ENCODE measurements at places on chromosomes 7 and 10. TPM values are rescaled to one million over a fixed set of nuclear protein-coding genes. Genes with fewer than 3 reads are reported as not detected.

DNA sequence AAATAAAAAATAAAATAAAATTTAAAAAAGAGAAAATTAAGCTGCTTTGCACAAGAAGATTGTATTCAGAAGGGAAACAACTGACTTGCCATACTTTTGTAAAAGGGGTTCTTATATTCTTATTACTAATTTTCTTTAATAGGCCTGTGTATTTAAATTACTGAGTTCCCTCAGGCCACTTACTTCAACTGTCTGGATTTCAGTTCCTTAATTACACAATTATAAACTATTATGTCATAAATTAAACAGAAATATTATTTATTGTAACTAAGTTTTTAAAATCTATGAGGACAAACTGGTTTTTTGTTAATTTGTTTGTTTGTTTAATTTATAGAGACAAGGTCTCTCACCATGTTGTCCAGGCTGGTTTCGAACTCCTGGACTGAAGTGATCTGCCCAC, 22.4 kb upstream of the MICU1 start:
- no peak overlapping the region for H3K4me3 ChIP-seq
- no peaks in the 10 kb centered on the region for H3K4me1 ChIP-seq
- H3K27ac ChIP-seq: no peak overlapping the region
- H3K27me3 ChIP-seq: no peaks in the 10 kb centered on the region

IFIT1B gene
- not detected for total RNA-seq

EBLN1 gene
- not detected for total RNA-seq

GRCh38 chr10:120950051-120950561, 98.9 kb downstream of the WDR11 start:
- no peak for DNase-seq
- peaks cover 5% of the 10 kb centered on the region for H3K4me1 ChIP-seq
- no peaks in the 10 kb centered on the region for H3K36me3 ChIP-seq
- no peaks in the 10 kb centered on the region for H3K27me3 ChIP-seq
- no peak overlapping the region for H3K4me3 ChIP-seq
- H3K27ac ChIP-seq: no peak overlapping the region

FAM237B gene
- total RNA-seq: not detected

GRCh38 chr7:127872122-127872521, 159.1 kb downstream of the LRRC4 start:
- DNase-seq: no peak
- no peak overlapping the region for H3K27ac ChIP-seq
- H3K36me3 ChIP-seq: no peaks in the 10 kb centered on the region
- no peaks in the 10 kb centered on the region for H3K27me3 ChIP-seq

PDK4 gene
- 1.4 TPM for total RNA-seq

SPDYE6 gene
- total RNA-seq: not detected

All from SJCRH30 (cell line).